ENCODE measurements at places on chromosomes 2 and 18.

DNA sequence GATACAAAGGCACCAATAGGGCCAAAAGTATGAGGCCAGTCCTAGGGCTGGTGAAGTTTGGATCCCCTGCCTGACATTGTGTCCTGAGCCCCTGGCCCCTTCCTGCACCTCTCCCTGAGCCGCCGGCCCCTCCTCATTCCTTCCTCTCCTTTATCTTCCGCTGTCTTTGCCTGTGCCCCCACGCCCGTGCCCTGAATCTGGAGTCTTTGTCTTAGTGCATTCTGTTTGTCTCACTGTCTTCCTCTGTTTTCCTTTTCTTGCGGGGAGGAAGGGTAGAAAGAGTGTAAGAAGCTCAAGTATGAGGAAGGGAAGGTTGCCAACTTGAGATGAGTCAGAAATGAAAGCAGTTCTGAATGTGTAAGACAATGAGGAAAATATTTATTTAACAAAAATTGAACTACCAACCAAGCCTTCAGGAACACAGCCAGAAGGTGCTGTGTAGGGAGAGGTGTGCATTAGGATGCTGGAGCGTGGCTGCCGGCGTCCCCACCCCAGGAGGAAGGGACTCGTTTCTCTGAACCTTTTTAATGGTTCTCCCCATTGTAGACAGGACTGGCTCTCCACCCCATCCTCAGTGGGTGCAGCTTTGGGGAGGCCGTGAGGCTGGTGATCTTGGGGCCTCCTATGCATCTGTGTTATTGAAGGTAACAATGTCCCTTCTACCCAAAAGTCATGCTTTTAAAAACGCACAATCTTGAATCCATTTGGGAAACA lies 133.1 kb downstream of the NEDD4L start:
- DNase-seq, result no peak

DNA sequence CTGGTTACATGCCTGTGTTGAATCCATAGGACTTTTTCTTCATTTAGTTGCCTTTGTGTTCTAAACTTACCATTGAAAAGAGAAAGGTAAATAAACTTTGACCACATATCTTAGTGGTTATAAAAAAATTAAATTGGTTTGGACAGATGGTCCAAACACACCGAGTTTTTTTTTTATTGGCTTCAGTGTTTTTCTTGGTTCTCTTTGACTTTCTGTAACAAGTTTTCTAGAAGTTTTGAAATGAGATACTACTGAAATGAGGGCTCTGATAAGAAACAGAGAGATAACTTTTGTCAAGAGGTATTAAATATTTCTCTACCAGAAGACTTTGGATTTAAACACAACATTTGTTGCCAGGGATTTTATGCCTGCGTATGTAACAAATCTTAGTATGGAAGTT lies 20.7 kb downstream of the SPTBN1 start:
- DNase-seq, result no peak

- DNase-seq, result no peak
Measured at GRCh38 chr18:51890762-51891161, 449.2 kb upstream of the DCC start.

DNA sequence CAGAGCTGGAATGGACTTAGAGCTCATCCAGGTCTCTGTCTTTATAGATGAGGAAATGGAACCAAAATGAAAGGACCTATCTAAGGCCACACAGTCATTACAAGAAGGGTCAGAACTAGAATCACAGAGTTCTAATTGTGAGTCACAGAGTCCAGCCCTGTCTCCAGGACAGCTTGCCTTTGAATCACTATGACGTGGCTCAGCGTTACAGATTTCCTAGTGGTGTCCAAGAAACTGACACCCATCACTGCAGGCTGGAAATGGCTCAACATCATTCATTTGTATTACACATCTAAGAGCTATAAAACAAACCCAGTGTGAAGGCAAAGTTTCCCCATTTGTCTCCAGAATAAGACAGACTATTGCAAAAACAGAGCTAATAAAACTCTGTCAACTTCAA lies 164.3 kb upstream of the SIX2 start:
- no peak for DNase-seq

DNA sequence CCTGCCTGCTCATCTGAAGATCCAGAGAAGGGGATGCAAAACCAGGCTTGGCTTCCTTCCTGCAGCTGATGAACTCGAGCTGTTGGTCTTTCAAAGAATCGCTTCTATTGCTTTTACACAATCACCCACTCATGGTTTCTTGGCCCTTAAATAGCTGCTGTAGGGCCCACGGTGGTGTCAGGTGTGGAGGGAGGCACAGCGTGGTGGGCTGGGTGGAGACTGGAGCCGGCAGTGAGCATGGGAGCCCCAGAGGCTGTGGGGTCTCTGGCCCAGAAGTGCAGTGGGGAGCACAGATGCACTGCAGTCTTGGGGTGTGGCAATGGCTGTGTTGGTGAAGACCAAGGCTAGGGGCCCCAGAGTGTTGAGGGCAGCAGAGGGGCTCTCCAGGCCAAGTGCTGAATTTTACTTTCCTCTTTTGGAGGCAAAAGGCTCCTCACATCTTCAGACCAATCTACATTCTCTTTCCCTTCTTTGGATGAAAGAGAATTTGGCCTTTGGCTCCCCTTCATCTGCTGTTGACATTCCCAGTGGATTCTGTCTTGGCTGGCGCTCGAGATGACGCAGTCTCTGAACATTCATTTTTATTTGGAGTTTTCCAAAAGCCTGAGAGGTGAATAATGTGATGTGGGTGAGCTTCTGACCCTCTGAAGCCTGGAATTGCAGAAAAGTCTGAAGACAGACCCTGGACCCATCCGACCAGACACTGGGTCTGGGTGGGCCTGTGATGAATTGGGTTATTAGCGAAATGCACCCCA lies 70.1 kb upstream of the ASB18 start:
- no peak for DNase-seq

- DNase-seq, result no peak
Measured at GRCh38 chr2:218008060-218009040, 5.6 kb upstream of the TNS1 start.

- no peak for DNase-seq
Measured at GRCh38 chr2:239097428-239097696, 249.5 kb downstream of the TWIST2 start.

DNA sequence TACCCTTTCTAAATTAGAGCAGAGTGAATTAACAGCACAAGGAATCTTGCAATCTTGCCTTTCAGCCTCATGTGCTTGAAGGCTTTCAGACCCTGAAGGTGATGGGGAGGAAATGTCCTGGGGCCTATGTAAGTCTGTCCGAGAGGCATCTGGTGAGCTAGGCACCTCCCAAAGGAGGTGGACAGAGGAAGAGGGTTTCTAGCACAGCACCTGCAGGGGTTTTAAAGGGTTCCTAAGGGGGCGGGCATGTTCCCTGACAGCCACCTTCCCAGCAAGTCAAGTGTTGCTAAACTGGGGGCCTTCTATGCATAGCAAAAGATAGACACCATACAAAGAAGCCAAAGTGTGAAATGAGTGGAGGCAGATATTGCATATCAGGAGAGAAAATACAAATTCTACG lies 88.5 kb downstream of the CDH2 start:
- DNase-seq, result no peak

DNA sequence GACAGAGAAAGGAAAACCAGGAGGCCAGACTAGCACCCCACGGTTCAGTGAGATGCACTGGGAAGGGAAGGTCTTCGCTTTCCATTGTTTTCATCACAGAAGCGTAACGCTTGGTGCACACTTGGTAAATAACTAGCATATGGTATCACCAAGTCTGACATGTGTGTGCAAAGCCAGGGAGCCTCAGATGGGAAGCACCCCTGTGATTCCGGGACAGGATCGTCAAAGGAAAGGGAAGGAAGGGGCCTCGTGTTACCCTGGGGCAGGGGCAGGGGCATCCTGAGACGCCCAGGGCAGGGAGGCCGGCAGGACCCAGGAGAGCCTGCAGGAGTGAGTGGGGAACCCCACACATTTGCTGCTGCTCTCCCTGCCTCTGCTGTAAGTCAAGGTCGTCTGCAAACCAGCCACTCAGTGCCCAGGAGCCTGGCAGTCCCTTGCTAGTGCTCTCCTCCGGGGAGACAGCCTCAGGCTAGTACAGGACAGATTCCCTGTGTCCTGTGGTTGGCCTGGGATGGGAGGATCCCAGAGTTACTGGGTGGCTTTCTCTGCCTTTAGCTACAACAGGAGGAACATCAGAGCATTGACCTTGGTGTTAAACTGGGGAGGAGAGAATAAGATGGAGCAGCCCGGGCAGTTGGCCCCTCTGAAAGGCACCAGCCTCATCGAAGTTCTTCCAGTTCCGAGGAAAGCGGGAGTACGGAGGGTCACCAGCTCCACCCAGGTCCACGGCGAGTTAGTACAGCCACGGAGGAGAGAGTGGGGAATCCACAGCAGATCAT lies 192.5 kb downstream of the NDUFA10 start:
- no peak for DNase-seq

- no peak for DNase-seq
Measured at GRCh38 chr2:230326453-230327417, at the start of gene SP140L. Gene SP140L (plus strand): TSS chr2:230327193. CDS start chr2:230327270, 77 bp downstream.

DNA sequence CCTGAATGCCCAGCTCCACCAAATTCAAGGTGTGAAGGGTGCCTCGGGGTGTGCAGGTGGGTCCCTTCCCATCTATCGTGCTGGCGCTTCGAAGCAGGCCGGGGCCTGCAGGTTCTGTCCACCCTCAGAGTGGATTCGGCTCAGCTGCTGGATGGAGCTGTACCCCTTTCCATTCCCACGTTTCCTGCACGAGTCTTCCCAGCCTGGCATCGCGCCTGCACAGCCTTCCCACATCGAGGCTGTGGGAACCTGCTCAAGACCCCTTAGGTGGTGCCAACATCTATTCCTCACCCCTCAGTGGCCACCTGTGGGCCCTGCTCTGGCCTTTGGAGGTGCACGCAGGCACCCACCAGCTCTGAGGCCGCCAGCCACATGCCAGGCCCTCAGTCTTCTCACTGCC lies 65.7 kb downstream of the PDCL3 start:
- no peak for DNase-seq

DNA sequence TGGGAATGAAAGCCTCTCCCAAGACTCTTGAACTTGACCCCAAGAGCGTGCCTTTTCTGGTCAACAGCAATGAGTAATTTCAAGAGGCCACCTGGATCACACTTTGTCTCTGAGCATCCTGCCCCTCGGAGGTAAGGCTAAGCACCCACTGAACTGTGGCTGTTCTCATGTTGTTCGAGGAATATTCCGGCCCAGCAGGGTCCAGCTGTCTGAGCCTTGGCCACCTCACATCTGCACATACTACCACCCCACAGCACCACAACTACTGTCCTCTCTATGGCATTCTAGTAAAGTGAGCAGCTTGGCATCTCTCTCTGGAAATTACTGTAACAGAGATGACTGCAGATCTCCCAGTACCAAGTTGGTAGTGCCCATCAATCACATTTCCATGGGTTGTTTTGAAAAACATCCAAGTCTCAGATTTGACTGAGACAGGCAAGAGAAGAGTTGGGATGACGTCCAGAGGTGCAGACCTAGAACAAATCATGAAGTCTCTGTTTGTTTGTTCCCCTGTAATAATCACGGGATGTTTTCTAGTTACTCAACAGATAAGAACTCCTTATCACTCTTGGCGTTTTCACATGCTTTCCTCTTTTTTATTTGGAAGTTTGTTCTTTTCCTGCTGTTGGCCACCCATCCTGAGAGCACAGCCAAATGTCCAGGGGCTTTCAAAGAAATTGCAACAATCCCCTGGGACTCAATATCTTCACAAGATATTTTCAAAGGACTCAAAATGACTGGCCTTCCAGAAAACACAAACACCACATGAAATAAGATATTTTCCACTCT lies 336.0 kb upstream of the TNP1 start:
- no peak for DNase-seq

GRCh38 chr2:235939471-235939870 lies 228.7 kb downstream of the GBX2 start:
- no peak for DNase-seq

DNA sequence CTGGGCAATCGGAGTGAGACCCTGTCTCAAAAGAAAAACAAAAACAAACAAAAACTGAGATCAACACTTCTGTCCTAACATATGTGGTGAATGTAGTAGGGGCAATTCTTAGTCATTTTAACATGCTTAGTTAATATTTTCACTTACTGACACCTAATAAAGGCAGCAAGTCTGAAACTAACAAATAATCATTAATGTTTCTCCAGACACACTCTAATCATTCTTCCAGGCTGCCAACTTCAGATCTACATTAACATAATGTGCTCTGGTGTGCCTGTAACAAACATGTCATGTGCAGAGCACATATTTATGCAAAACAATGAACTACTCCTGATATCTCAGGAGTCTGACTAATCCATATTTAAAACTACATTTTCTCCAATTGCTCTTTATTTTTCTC lies 6.0 kb downstream of the KRCC1 start:
- DNase-seq, result no peak

- no peak for DNase-seq
Measured at GRCh38 chr18:77001041-77001440, 131.5 kb downstream of the MBP start.
